ENCODE measurements at places on chromosomes 7 and 10. TPM values are rescaled to one million over a fixed set of nuclear protein-coding genes. Genes with fewer than 3 reads are reported as not detected.

- no peak for DNase-seq
These were observed 16.1 kb downstream of the BRAT1 start for GRCh38 chr7:2539031-2539911.

DNA sequence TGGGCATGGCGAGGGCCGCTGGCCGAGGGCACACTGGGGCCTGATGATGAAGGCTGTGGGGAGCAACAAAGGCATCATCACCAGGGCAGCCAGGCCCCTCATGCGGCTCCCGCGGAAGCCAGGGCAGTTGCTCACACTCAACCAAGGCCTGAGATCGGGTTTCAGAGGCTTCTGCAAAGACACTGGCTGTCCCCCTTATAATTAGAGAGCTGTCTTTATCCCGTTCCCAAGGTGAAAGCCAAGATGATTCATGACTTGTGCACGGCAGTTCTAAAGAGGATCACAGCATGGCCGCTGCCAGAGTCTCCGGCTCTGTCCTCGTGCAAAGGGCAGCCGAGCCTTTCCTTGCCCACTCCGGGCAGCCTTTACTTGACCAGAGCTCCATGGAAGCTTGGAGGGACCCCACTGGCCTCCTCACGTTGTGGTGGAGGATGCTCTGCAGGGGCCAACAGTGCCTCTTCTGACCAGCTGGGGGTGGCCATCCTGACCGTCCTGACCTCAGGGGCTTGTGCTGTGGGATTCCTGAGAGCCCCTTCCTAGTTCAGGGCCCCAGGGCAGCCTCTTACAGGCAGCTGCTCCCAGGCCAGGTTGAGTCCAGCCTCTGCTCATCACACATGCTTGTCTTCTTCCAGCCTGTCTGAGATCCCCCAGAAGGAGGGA is 82.3 kb downstream of the PRKAG2 start:
- DNase-seq = no peak

- no peak for DNase-seq
These were observed 133.2 kb upstream of the TBX20 start for GRCh38 chr7:35386816-35387706.

- no peak for DNase-seq
These were observed 38.7 kb downstream of the NPS start for GRCh38 chr10:127587668-127588365.

GRCh38 chr10:867807-868206 is 63.7 kb downstream of the LARP4B start:
- DNase-seq = no peak

DNA sequence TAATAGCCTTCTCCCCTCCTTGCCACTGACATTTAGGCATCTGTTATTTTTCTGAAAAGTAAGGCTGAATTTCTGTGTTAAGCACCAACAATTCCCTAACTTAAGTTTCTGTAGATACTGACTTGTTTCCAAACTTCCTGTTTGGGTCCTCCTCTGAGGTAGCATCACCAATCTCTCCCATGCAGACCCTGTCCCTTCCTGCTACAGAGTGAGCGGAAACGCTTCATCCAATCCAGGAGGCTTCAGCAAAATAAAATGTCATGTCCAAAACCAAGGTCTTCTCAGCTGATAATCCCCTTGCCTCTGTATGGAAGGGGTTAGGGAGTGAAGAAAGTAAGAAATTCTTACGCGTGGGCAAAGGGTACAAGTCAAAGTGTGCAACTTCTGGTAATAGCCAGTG is 29.9 kb downstream of the XPNPEP1 start:
- DNase-seq = no peak

GRCh38 chr7:77482015-77482414 is 55.1 kb upstream of the PTPN12 start:
- DNase-seq = no peak

- no peak for DNase-seq
These were observed 33.3 kb downstream of the PKD1L1 start for GRCh38 chr7:47914717-47915615.

GRCh38 chr7:21766218-21766617 is 179.5 kb downstream of the CDCA7L start:
- no peak for DNase-seq

- DNase-seq = no peak
These were observed 23.4 kb upstream of the BNIP3 start for GRCh38 chr10:132005147-132005546.

DNA sequence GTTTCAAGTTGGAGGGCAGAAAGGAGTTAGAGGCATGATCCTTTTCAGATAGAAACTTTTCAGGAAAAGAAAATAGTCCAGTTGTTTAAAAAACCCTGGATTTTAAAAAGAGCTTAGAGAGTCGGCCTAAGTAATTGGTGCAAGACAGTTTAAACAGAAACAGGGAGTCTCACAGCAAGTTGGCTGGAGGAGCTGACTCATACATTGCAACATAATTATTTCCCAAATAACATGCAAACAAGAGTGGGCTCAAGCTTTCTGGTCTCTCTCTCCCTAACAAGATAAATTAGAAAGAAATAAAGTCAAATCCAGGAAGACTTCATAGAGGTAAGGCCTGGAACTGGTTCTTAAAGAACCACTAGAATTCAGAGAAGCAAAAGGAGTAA is 100.3 kb upstream of the AGBL3 start:
- DNase-seq = no peak

DNA sequence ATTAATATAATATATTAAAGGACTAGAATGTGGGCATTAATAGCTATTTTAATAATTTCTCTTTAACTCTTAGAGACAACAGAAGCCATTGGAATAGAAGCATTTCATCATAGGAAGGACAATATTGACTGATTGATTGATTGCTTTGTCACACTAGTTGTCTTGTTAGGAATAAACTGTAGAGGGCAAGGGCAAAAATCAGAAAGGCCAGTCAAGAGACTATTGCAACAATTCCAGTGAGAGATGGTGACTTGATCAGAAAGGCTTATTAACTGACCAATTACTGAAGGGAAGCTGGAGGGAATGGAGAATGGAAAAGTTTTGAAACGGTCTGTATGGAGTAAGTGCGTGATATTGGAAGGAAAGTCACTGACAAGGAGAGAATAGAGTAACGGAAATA is 87.3 kb downstream of the RUNDC3B start:
- no peak for DNase-seq

GRCh38 chr10:88978463-88978862 is 12.1 kb upstream of the FAS start:
- no peak for DNase-seq

GRCh38 chr7:103349805-103350204 is 2.4 kb downstream of the PSMC2 start:
- DNase-seq = no peak

GRCh38 chr7:74101061-74101681 is 17.6 kb downstream of the LIMK1 start:
- DNase-seq = no peak

- DNase-seq = no peak
These were observed 2.5 kb downstream of the ADRA2A start for GRCh38 chr10:111079241-111079760.

- no peak for DNase-seq
These were observed 108.3 kb downstream of the COL28A1 start for GRCh38 chr7:7427363-7427762.

DNA sequence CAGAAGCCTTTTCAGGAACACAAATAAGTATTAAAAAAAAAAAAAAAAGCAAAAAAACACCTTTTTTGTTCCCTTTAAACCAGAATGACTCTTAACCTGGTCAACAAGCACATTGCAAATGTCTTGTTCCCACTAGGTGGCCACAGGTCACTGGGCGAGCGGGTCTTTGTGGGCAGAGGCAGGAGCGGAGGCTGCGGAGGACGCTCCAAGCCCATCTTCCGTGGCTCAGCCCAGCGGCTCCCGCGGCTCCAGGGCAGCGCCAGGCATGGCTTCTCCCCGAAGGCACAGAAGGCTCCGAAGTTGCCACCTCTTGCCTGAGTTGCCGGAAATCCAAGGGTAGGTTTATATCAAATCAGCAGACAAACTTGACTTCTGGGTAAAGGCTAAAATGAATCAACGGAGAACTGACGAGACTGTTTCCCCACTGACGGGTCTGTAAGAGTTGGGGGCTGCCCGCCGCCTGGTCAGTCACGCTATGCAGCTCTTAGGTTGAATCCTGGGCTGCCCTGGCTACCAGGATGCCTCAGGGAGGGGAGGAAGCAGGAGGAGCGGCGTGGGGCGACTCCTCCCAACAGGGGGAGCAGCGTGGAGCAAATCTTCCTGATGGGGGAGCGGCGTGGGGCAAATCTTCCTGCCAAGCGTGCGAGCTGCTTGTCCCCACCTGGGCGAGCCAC is 144.5 kb downstream of the PTPRN2 start:
- DNase-seq = no peak

DNA sequence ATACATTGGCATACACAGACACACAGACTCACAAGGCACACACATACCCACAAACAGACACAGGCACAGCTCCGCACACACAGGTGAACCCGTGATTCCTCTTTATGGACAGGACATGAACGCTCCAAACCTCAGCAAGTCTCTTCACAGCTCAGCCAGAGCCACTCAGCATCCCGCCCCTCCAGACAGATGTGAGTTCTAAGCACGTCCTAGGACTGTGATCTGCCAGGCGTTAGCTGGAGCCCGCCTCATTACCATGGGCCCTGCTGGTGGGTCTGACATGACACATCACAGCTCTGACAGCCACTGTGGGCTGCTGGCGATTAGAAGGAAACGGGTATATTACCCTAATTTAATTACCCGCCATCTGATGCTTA is 176.7 kb upstream of the PPP2R2D start:
- no peak for DNase-seq

GRCh38 chr7:11341285-11341944 is 367.7 kb downstream of the PHF14 start:
- DNase-seq = no peak

DNA sequence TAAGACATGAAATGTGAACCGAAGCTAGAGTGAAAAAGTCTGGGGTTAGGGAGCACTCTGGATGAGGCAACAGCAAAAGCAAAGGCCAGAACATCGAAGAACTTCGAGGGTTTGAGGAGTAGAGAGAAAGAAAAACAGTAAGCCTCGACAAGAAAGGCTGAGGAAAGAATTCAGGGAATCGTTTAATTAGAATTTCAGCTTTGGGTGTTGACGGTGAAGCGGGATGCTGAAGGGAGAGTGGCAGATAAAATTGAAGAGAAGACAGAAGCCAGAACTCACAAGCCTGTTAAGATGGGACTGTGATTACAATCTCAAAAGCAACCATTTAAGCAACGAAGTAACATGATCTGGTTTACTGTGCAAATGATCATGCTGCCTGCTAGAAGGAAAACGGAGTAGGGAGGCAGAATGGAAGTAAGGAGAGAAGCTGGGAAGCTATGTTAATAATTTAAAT is 2.1 kb downstream of the TRDMT1 start:
- DNase-seq = no peak

DNA sequence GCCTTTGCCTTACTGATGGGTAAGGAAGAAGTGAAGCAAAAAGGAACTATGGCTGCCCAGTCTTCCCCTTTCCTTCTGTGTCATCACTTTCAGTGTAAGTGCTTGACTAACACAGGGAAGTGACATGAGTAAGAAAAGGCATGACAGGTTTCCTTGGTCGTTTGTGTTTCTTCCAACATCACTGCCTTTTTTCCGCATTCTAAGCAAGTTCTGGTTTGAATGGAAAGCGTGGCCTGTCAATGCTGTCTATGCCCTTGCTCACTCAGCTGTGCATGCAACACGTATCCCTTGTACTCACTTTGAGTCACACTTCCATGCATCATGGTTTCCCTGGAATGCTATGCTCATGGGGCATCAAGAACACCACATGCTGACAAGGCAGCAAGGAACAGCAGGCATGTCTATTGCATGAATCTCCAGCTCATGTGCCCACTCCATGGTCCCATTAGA is 111.8 kb downstream of the OAT start:
- peak; percentile 17 for DNase-seq

DNA sequence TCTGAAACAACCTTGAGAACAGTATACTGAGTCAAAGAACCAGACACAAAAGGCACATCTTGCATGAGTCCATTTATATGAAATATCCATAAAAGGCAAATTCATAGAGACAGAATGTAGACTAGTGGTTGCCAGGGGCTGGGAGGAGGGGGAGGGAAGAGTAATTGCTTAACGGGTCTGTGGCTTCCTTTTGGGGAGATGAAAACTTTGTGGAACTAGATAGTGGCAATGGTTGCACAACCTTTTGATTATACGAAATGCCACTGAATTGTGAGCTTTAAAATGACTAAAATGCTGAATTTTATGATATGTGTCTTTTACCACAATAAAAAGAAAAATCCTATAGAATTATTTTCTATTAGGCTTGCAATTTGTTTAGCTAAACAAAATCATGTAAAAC is 16.8 kb downstream of the ADRB1 start:
- DNase-seq = no peak

IL15RA gene
- total RNA-seq = 20.2 TPM

SUN3 gene
- total RNA-seq = not detected

SGCE gene
- total RNA-seq = 120 TPM

ZPBP gene
- total RNA-seq = not detected

PHKG1 gene
- 1.4 TPM for total RNA-seq

ARHGEF35 gene
- 4.3 TPM for total RNA-seq

WIPF3 gene
- 0.50 TPM for total RNA-seq

ZNF727 gene
- 1.1 TPM for total RNA-seq

CTAGE6 gene
- total RNA-seq = 3.3 TPM

NOM1 gene
- total RNA-seq = 47.1 TPM

PAPOLB gene
- total RNA-seq = 0.44 TPM

PRSS37 gene
- not detected for total RNA-seq

VWA2 gene
- total RNA-seq = 0.09 TPM

Data from omental fat pad (tissue), 4 donors.